ENCODE measurements at places on chromosomes 5 and 9.

- no peak for DNase-seq
Measured at GRCh38 chr9:124190761-124191160, 67.0 kb upstream of the NEK6 start.

GRCh38 chr9:91008568-91008967 is 206.9 kb downstream of the SYK start:
- no peak for DNase-seq

GRCh38 chr5:30994902-30995301 is 198.6 kb upstream of the CDH6 start:
- no peak for DNase-seq

- DNase-seq = peak; percentile 72
Measured at GRCh38 chr5:76641514-76642120, 18.4 kb upstream of the F2RL2 start.

GRCh38 chr9:134218230-134218629 is 53.9 kb upstream of the RNU6ATAC start:
- DNase-seq = no peak

GRCh38 chr5:59943452-59944113 is 50.1 kb upstream of the PDE4D start:
- DNase-seq = no peak

DNA sequence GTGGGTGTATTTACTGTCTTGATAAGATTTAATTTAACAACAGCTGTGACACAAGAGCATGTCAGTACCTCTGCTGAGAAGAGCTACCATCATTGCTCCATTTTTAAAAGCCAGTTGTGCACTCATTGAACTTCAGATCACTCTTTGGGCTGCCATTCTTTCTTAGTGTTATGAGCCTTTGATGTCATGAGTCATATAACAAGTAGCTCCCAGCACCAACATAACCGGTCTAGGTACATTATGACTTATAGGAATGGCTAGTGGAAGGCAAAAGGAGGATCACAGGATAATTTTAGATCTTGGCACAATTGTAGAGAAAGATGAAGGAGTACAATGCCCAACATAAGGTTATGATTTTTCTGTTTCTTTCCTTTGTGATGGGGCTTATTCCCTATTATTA is 170.8 kb upstream of the FBN2 start:
- DNase-seq = no peak

DNA sequence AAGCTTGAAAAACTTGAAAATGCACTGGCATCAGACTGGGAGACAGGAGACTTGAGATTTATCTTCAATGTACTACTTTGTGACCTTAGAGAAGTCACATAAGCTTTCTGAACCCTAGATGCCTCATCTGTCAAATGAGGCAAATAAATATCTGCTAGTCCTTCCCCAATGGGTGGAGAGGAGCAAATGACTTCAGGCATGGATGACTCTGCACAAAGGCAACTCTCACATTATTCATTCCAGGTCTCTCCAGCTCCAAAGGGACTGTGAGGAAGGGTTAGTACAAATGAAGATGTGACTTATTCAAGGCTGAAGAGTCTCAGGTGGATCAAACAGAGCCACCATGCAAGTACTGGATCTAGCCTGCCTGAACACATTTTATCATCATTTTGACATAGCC is 228.7 kb downstream of the SLIT3 start:
- no peak for DNase-seq

GRCh38 chr9:127629468-127630081 is 17.5 kb downstream of the STXBP1 start:
- DNase-seq = no peak

- DNase-seq = no peak
Measured at GRCh38 chr5:73336366-73336765, 112.2 kb downstream of the FOXD1 start.

DNA sequence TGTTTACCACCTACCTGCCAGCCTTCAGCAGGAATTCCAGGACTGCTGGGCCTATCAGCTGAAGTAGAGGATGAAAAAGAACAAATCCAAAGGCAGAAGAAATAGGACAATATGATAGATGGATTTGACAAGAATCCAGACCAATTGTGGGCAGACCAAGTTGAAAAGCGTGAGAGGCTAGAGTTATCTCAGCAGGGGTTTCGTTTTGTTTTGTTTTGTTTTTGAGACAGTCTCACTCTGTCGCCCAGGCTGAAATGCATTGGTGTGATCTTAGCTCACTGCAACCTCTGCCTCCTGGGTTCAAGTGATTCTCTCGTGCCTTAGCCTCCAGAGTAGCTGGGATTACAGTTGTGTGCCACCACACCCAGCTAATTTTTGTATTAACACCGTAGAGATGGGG is 113.2 kb downstream of the PALM2AKAP2 start:
- no peak for DNase-seq

DNA sequence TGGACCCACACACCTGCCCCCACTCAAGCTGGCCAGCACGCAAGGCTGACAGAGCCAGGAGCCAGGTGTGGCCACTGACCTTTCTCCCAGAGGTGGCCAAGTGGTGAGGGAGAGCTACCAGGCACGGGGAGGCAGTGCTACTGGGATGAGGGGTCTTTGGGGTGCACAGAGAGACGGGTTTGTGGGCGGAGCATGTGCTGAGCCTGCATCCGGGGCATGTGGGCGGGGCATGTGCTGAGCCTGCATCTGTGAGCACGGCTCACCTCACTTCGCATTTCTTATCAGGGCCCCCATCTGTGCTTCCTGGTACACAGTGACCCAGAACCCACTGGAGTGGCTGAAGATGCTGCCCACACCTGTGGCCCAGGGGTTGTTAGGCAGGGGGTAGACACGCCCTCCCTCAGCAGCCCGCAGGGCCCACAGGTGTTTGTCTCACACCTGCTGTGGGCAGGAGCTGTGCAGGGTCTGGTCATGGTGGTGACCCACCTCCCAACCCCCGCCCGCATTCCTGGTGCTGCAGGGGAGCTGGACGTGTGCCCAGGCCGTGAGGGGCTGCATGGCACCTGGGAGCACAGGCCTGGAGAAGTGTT is 21.5 kb downstream of the CCDC187 start:
- DNase-seq = no peak

DNA sequence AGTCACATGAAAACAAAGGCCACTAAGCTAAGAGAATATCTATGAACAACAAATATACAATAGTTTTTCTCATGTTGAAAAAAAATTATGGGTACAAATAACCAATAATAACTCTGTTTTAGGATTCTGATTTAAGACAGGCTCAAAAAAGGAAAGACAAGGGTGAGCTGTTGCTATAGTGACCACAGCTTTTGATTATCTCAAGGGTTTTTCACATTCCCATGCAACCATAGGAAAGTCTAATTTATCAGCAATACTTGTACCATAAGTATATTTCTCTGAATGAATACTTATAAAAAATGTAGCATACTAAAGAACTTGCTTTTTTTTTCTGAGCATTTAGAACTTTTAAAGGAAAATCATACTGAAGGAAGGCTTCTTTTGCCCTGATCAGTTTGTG is 68.0 kb downstream of the MRPS27 start:
- no peak for DNase-seq

DNA sequence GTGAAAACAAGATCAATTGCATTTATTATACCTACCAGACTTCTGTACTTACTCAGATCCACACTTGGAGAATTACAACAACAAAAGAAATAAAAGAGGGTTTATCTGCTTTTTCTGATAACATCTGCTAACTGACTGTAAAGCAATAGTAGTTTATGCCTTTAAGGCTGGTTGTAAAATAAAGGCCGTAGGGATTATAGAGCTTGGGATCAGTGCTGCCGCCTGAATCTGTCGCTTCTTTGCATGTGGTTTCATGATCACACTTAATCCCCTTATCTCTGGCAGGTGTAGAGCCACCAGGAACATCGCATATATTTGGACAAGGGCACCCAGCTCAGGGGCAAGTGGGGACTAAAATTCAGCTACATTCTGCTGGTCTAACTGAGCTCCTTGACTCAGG is 146.7 kb downstream of the CCDC192 start:
- DNase-seq = no peak

GRCh38 chr9:7195526-7195925 is 437.8 kb downstream of the KDM4C start:
- DNase-seq = no peak

- no peak for DNase-seq
Measured at GRCh38 chr9:109312783-109313182, 8.1 kb downstream of the EPB41L4B start.

GRCh38 chr5:82593481-82593880 is 315.3 kb upstream of the RPS23 start:
- DNase-seq = no peak

- no peak for DNase-seq
Measured at GRCh38 chr5:134242146-134242545, 16.3 kb upstream of the PPP2CA start.

DNA sequence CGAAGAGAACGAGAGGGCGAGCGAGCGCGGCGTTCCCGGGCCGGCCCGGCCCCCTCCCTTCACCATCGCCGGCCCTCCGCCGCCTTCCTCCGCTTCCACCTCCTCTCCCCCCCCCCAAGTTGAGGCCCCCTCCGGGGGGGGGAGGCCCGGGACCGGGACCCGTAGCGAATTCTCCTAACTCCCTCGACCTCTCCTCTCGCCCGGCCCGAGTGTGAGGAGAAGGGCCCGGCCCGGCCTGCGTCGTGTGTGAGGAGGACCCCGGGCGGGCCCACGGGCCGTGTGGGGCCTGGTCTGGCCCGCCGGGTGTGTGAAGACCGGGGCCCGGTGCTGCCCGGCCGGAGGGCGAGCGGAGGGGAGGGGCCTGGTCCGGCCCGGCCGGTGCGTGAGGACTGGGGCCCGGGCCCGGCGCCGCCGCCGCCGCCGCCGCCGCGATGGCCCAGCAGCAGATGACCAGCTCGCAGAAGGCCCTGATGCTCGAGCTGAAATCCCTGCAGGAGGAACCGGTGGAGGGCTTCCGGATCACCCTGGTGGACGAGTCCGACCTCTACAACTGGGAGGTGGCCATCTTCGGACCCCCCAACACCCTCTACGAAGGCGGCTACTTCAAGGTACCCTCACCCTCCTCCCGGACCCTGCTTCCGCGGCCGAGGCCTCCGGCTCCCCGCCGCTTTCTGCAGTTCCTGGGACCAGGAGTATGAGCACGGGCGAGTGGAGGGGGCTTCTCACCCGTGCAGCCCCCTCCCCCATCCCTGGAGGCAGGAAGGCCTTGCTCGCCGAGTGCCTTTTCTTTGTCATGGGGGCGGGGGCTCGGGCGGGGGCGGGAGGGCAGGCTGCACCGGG is 587 bp downstream of the UBE2R2 start:
- DNase-seq = peak; percentile 68

DNA sequence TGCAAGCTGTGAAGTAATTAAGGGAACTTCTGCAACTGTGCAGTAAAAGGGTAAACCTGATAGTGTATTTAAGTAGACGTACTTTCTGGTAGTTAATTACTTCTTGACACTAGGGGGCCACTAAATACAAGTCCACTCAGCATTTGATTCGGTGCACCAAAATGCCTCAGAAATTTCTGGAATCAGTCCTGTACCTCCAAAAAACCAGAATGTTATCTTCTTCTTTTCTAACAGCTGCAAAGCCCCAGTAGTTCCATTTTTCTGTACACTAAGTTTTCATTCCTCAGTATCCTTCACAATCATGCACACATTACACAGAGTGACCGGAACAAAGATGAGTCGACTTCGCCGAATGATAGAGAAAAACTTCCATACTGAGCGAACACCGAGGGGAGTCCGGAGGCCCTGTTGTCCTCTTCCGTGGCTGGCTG is 484 bp downstream of the GFM2 start:
- peak; percentile 9 for DNase-seq

DNA sequence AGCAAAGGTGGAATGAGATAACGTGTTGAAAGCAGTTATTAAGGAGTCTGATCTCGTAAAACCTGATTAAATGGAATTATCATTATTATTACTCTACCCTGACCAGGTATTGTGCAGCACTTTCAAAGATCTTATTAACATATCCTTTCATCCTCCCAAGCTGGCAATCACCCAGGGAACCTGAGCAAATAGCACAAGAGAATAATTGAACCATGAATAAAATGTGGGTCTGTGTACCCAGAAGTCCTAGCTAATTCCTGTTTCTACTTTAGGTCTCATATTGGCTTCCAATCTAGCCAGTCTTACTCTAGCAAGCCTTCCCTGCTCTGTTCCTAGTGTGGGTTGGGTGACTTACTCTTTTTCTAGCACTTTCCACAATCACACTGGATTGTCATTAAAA is 162.2 kb upstream of the STK32A start:
- DNase-seq = no peak

- DNase-seq = no peak
Measured at GRCh38 chr9:9061627-9062026, 1262.0 kb upstream of the DMAC1 start.

DNA sequence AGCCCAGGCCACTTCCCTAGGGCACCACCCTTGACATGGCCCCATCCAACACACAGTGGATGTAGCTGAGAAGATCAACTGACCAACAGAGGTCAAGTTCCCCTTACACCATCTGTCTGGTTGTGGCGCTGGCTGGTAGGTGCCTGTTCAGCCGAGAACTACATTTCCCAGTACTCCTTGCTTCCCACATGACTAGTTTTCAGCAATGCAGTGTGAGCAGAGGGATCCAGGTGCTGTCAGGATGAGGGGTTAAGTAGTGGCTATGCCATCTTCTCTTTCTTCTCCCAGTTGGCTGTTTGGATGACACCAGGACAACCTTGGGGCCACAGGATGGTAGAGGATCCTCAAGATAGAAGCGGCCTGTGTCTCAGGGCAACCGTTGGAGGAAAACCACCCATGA is 48.6 kb upstream of the SH3PXD2B start:
- no peak for DNase-seq

DNA sequence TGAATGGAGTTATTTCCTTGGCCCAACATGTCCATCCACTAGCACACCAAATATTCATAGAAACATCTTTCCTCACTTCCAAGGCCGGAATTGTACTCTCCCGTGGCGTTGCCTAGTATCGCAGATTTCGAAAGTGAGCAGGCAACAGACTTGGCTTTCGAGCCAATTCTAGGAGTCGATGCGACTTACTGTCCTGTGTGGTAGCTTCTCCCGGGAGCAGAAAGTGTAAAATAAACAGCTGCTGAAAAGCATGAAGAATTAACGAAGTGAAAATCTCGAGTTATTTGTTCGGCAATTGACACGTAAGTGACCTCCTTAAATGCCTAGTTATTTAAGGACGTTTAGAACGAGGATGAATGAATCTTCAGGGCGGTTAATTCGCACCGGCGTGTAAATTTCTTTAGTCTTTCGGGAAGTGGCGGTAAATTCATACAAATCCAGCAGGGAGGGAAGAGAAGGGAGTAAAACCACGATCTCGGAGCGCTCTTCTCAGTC is 449 bp upstream of the PCSK5 start:
- peak; percentile 15 for DNase-seq

- no peak for DNase-seq
Measured at GRCh38 chr9:124660341-124660801, 110.7 kb downstream of the NR6A1 start.

GRCh38 chr9:136599811-136600660 is 54.2 kb upstream of the NOTCH1 start:
- no peak for DNase-seq

DNA sequence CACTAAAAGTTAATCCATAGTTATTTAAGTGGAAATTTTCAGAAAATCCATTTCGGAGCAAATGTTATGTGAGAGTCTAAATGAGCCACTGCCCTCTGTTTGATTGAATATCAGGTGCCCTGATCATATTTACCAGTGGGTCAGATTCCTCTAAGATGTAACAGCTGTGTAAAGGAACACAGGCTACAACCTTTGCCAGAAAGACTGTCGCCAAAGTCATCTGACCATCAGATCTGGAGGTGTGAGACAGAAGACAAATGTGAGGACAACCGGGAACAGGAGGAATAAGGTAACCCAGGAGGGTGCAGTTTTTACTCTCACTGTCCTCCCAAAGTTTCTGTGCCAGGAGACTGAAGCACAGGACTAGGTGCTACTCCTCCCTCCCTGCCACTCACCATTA is 90.8 kb downstream of the CAAP1 start:
- no peak for DNase-seq

- no peak for DNase-seq
Measured at GRCh38 chr5:113427871-113428574, 6.8 kb downstream of the TSSK1B start.

GRCh38 chr5:150512368-150512747 is 4.4 kb downstream of the NDST1 start:
- DNase-seq = no peak
